NAMALWA (cell line): ENCODE measurements at places on chromosomes 4 and X.

- DNase-seq, result no peak
Measured at GRCh38 chr4:77819404-77819842, 255 bp upstream of the CNOT6L start.

DNA sequence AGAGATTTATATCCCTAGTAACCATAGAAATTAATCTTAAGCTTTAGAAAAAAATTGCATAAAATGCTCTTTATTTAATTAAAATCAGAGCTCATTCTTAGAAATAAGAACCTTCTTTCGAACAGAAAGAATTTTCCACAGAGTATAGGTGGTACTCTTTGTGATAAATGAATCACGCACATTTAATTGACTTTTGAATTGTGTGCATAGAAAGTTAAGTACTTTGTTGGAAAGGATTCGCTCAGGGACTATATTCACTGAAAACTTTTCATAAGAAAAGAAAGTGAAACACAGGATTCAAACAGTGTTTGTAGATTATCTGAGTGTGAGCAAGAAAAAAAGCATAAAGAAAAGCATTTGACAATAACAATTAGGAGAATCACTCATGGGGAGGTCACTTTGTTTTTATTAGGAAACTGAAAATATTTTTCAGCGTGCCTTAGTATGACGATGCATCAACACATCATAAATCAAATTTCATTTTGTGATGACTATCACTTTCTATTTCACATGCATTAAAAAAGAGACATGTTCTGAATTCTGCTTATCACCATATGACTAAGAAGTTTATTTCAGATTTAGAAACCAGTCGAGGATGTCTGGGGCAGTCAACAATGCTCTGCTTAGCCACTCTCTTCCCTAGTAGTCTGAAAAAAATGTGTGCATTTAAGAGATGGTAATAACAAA lies 49.5 kb downstream of the STX18 start:
- DNase-seq, result peak; percentile 38

GRCh38 chr4:68655764-68656444 lies 14.5 kb downstream of the UGT2B15 start:
- no peak for DNase-seq

DNA sequence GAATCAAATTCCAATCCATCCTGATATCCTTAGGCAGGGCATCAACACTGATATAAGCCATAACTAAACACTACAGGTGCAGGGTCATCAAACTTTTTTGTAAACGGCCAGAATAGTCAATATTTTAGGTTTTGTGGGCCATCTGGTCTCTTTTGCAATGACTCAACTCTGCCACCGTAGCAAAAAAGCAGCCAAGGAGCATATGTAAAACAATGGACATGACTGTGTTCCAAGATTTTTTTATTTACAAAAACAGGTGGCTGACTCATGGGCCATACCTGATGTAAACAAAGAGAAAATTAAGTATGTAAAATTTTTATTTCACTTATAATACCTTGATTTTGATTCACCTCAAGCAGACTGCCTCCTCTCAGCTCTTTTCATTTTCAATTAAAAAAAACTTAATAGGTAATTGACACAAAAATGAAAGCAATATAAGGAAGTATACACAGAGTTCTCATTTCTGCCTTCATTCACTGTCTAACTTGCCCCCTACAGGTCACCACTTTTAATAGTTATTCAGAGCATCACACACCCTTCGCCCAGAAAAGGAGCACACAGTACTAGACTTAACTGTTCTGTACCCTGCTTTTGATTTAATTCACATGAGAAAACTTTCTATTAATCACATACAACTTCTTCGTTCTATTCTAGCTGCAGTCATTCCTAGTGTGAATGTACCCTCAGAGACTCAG lies 35.3 kb upstream of the GPM6B start:
- peak; percentile 43 for DNase-seq

DNA sequence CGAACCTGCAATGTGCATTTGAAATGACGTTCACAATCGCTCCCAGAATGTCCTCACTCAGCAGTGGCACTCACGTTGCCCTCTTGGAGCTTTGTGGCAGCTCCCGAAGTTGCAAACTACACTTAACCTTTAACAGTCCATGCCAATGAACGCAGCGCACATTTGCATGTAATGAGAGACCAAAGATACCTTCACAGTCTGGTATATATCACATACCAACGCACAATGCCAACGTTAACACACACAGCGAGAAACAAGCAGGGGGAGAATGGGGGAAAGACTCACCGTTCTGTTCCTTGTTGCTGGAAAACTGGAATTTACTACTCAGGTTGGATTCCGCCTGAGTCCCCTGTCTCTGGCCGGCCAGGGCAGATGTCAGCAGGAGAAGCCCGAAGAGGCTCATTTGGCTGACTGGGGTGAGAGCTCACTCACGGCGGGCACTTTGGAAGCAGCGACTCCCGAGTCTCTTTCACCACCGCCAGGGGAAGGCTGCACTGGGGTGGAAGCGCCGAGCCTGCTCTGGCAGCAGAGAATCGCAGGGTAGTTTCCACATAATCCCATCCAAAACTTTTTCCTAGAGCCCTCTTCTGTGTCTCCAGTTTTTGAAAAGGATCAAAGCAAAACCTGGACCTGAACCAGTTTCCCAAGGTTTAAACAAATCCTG lies 966 bp downstream of the PDGFC start:
- DNase-seq, result no peak

GRCh38 chr4:8515316-8516060 lies 64.7 kb upstream of the GPR78 start:
- DNase-seq, result no peak

DNA sequence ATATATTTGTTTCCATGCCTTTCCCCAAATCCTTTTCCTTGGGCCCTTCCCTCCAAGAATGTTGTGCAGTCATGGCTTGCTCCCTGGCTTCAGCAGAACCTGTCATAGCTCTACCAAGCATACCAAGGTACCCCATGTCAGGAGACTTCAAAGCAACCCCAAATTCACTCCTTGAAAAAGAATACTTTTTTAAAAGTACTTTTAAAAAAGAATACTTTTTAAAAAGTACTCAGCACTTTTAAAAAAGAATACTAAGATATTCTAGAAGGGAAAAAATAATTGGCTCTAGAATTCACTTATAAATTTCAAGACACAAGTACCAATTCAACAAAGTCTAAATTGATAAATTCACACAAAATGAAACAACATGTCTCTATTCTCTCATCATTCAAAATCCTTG lies 76.0 kb downstream of the NR3C2 start:
- DNase-seq, result no peak

- no peak for DNase-seq
Measured at GRCh38 chrX:129959493-129959832, 23.0 kb upstream of the BCORL1 start.

DNA sequence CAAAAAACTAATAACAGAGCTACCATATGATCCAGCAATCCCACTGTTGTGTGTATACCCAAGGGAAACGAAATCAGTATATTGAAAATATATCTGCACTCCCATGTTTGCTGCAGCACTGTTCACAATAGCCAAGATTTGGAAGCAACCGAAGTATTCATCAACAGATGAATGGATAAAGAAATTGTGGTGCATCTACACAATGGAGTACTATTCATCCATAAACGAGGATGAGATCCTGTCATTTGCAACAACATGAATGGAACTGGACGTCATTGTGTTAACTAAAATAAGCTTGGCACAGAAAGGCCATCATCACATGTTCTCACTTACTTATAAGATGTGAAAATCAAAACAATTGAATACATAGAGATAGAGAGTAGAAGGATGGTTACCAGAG lies 402.1 kb downstream of the KCTD8 start:
- DNase-seq, result no peak

DNA sequence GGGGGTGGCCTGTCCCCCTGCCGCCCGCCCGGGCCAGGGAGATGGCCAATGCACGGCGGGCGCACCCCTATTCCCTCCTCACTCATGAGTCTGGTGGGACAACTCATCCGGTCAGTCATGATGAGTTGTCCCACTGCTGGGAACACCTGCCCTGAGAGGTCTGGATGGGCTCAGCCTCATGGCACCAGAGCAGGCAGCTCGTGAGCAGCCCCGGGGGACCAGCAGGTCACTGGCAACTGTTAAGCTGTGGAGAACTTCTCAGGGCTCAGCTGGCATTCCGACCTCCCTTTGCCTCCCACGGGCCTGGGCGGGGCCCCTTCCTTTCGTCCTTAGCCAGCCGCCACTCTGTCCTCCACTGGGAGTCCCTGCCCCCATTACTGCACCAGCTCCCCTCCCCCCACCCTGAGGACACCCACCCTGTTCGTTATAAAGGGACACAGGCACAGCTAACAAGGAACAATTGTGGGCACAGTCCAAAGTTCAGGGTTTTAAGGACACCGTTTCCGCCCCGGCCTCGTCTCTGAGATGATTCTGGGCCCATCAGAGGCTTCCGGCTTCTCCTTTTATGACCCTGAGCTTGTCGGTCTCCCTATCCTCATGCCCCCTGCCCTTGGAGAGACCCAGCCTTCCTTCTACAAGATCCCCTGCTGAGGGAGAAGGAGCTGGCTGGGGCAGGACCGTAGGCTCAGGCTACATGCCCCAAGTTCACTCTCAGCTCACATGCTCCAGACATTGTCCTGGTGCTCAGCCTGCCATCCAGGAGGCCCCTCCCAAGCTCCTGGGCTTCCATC lies 14.6 kb upstream of the KIAA0232 start:
- no peak for DNase-seq

GRCh38 chr4:142563682-142564291 lies 282.3 kb downstream of the INPP4B start:
- DNase-seq, result no peak

GRCh38 chr4:985123-985830 lies 1.6 kb upstream of the IDUA start:
- DNase-seq, result peak; percentile 53

GRCh38 chr4:64584981-64585557 lies 175.8 kb upstream of the TECRL start:
- DNase-seq, result peak; percentile 57

DNA sequence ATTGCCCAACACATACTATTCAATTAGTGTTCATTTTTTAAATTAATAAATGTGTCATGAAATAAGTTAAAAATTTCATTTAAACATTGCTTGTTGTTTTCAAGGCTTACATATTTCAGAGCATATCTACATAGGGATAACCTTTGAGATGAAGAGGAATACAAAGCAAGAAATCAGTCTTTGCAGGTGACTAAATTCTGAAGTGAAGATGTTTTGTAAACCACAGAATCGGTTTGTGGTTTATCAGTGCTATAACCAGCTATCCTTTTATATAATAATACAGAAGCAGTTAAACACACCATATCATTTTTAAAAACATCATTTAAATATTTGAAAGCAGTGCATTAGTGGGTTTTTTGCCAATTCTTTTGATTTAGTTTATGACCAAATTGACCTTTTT lies 26.9 kb downstream of the FAM241A start:
- DNase-seq, result peak; percentile 46

GRCh38 chr4:6663596-6664393 lies 23.3 kb downstream of the MRFAP1 start:
- DNase-seq, result no peak

GRCh38 chr4:39714166-39714565 lies 16.2 kb downstream of the UBE2K start:
- no peak for DNase-seq

- DNase-seq, result no peak
Measured at GRCh38 chr4:166290426-166290825, 417.4 kb downstream of the TLL1 start.

DNA sequence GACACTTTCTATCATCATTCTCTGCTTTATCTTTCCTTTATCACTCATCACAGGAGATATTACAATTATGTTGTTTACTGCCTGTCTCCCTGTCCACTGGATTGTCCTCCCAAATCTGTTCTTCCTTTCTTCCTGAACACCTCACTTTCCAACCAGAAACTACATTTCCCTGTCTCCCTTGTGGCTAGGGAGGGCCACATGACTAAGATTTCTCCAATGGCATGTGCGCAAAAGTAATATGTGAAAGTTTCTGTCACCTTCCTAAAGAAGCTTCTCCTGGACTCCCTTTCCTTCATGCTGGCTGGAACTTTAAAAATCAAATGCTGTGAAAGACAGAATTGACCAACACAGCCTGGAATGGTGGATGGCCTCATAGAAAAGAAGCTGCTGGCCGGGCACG lies 25.8 kb downstream of the ATP11C start:
- DNase-seq, result no peak

- no peak for DNase-seq
Measured at GRCh38 chr4:98284640-98285046, 23.5 kb downstream of the RAP1GDS1 start.
